ENCODE measurements at places on chromosomes 4 and X.

- DNase-seq: no peak
These were observed 76.7 kb downstream of the CPEB2 start for GRCh38 chr4:15078682-15079642.

DNA sequence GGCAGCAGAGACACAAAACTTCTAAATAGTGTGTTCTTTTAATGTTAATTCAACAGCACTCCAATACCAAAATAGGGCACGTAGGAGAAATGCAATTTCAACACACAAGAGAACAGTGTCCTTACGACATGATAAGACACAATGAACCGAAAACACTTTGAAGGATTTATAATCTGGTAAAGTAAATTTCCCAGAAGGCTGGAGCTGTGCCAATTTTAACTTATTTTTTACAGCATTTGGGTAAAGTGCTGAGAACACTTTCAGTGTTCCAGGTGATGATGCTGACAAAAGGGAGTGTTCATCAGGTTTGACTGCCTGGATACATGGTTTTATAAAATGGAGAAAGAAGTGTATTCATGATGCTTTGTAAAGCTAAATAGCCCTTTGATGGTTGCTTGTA lies 76.5 kb downstream of the MAPK10 start:
- DNase-seq: no peak

DNA sequence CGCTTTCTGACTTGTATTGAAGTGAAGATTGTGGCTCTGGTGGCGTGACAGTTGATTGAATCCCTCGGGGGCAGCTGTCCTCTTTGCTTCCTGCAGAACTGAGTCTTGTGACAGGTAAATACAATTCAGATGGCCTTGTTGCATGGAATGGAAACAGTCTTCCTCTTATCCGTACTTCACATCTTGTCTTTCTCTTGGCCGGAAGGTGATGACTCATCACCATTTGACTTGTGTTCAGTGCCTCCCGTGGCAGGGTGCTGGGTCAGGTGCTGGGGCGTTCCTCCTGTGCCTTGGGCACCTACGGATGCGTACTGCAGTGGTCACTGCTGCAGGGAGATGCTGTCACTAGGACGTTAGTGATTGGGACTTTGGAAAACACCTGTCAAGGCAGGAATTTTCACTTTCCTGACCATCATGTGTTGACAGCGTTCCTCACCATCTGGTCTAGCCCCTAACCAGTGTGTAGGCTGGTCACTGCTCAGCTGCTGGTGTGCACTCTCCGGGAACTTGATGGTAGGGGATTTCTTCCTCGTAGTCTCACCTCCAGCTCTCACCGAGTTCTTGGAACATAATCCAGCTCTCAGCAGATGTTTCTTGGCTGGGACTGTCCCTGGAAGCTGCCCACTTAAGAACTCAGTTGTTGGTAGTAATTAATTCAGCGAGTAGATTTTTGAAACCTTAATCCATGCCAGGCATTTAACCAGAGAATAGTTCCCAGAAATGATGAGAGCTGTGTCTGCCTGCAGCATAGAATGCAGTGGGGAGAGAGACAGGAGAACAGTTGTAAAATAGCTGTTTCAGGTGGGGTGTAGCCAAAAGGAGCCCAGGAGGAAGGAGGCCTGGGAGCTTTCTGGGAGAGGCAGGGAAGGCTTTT lies 7.2 kb downstream of the TBC1D14 start:
- no peak for DNase-seq

DNA sequence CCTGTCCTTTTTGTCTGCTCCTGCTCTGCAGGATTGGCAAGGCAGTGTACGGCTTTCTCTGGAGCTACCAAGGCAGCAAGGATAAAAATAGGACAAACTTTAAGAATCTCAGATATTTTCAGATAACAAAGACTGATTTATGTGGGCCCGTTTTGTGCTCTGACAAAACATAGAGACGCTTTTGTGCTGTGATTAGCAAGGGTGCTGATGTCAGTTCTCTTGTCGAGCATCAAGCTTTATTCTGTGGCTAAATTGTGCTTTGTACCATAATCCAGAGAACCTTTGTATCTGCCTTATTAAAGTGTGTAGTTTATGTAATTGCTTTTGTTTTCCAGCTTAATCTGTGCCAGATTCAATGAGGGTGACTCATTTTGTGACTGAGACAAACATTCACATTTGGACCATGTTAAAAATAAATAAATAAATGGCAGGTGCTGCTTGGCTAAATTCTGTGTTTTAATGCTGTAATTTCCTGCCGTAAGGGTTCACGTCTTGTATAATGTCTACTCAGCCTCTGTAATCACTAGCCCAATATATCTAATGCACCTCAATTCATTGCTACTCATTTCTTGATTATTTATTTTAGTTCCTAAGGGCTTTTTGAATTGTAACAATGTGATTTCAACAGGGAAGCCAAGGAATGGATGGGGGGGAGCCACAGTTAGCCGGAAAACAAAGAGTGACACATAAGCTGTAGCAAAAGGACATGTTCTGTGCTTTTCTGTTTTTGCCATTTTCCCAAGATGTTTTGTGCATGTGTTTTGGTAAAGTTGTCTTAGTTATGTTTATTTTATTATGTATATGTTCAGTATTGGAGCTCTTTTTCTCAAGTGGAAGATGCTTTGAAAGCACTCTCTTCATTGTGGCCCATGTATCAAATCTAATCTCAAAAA lies 75.1 kb downstream of the GAB1 start:
- no peak for DNase-seq

DNA sequence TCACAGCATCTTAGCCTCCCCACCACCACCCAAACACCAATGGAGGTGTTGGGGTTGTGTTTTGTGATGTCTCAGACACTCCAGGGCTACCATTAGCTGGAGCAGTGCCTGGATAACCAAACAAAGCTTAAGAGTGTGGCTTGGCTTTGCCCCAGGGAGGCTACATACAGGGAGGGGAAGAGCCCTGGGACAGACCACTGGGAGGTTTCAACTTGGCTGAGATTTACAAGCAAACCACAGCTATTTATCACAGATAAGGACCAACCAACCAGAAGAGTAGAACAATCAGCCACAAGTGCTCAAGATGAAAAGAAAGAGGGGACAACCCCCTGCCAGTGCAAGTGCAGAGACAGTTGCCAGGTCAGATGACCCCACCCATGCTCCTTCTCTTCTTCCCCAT lies 24.1 kb downstream of the SOX3 start:
- DNase-seq: no peak

DNA sequence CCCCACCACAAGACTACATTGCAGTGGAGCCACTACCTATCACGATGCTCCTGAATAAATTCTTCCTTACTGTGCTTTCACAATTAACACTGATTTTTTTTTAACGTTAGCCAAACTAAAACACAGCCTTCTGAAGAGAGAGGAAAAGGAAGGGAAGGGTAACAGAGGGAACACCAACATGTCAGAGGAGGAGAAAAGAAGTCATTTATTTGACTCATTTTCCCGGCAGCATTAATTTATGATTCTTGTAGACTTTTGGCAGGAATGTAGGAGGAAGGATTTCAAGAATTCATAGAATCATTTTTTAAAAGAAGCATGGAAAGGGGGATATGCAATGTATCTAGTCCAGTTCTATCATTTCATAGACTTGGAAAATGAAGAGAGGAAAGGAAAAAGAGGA lies 74.3 kb upstream of the IQCM start:
- DNase-seq: no peak

GRCh38 chr4:153013202-153013977 lies 77.3 kb downstream of the FHDC1 start:
- DNase-seq: no peak

- peak; percentile 66 for DNase-seq
These were observed 24.0 kb downstream of the HAND2 start for GRCh38 chr4:173505924-173506518.

DNA sequence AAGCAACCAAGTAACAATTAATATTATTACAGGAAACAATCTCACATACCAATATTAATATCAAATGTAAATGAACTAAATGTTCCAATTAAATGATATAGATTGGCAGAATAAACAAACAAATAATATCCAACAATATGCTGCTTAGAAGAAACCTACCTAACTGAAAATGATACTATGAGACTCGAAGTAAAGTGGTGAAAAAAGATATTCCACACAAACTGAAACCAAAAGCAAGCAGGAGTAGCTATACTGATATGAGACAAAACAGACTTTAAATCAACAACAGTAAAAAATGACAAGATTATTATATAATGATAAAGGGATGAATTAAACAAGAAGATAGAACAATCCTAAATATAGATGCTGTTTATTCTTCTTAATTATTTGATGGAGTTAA lies 140.1 kb downstream of the SPANXN4 start:
- no peak for DNase-seq

All from heart right ventricle (tissue), 16 donors.